Ascending aorta (tissue), 2 donors: ENCODE measurements at places on chromosomes 5 and 9. TPM values are rescaled to one million over a fixed set of nuclear protein-coding genes. Genes with fewer than 3 reads are reported as not detected.

GRCh38 chr5:120917214-120917758 is 453.2 kb downstream of the PRR16 start:
- no peak for DNase-seq

- no peak for DNase-seq
Measured at GRCh38 chr5:42807722-42808447, 3.8 kb downstream of the SELENOP start.

DNA sequence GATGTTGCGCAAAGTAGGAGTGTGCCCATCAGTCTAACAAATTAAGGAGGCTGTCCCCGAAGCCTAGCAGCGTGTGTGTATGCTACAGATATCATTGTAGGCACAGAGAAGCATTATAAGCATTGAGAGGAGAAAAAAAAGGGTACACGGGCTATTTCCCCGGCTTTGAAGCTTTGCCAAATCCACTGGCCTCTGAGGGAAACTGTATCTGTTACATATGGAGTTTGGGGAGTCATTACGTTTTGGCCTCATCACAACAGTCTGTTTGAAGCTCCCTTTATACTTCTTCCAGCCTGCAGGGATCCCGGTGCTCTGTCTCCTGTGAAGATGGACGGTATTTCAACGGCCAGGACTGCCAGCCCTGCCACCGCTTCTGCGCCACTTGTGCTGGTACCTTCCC is 205.9 kb downstream of the RFK start:
- no peak for DNase-seq

- no peak for DNase-seq
Measured at GRCh38 chr5:55899344-55899743, 48.2 kb downstream of the IL31RA start.

SV2C gene
- total RNA-seq = not detected
